ENCODE measurements at places on chromosomes 3 and 15.
A peak's percentile ranks its signal among the peaks of the same experiment; 100 is the strongest.

DNA sequence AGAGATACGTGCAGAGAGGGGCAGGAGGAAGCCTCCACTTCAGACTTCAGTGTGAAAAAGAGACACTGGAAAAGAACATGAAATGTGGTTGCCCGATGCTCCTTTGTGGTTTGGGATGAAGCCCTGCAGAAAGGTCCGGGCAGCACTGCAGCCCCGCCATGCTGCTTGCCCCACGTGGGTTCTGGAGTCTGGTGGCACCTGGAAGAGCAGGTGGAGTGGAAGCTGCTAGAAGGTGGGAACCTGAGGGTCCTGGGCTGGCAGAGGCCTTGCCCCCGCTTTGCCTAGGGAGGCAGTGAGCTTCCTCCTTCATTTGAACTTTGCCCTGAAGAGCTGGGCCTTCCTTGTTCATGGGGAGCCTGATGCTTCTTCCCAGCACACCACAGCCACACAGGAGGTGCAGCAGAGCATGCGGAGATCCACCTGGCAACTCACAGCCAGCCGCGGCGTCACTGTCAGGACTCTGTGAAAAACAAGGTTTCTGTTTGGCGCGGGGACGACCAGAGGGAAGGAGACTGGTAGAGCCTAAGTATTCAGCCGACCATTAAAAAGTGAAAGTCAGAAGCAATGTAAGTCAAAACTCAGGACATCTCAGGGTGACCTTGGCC lies 59.0 kb downstream of the APBA2 start:
- DNase-seq, result no peak

DNA sequence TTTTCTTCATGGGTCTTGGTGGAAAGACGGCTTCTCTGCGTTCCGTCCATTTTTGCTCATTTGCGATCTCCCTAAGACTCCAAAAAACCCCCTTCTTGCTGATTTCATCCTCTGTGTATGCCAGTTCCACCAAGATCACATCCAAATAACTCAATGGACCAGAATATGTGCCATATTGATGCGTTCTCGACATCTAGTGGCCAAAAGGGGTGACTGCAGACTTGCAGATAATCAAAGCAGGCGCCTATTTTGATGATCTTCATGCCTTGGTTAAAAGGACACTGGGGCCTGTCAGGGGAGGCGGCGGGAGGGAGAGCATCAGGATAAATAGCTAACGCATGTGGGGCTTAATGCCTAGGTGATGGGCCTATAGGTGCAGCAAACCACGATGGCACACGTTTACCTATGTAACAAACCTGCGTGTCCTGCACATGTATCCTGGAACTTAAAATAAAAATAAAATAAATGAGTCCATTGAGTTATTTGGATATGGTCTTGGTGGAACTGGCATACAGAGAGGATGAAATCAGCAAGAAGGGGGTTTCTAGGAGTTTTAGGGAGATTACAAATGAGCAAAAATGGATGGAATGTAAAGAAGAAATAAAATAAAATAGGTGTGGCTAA lies 104.2 kb upstream of the RAD18 start:
- peak; percentile 36 for DNase-seq

DNA sequence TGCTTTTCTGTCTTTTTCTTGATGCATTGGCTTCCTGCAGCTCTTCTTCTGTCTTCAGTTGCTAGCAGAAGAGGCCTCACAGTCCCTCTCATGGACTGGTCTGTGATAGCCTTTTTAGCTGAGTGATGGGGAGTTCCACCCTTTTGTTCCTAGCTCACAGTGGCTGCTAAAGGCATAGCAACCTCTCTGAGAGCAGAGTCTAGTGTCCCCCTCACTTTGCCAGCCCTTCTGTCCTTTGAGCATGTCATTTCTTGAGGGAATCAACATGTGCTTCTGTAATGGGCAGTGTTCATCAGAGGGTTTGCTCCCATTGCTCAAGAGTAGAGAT lies 44.4 kb downstream of the GAP43 start:
- no peak for DNase-seq

DNA sequence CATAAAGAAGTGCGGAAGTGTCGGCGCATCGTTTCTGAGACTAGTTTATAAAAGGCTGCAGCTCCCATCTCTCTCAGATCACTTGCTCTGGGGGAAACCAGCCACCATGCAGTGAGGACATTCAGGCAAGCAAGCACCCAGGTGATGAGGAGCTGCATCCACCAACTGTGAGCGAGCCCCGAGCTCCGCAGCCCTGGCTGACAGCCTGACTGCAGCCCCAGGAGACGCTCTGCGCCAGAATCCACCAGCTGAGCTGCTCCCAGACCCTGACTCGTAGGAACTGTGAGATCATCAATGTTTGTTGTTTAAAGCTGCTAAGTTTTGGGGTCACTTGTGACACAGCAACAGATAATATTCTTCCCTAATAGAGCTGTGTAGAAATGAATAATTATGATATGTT lies 5.0 kb upstream of the TM2D3 start:
- no peak for DNase-seq

GRCh38 chr3:144129536-144130214 lies 158.1 kb downstream of the DIPK2A start:
- DNase-seq, result no peak

GRCh38 chr15:38058596-38059075 lies 124.2 kb downstream of the TMCO5A start:
- no peak for DNase-seq

GRCh38 chr3:37924453-37924852 lies 62.8 kb downstream of the CTDSPL start:
- no peak for DNase-seq

DNA sequence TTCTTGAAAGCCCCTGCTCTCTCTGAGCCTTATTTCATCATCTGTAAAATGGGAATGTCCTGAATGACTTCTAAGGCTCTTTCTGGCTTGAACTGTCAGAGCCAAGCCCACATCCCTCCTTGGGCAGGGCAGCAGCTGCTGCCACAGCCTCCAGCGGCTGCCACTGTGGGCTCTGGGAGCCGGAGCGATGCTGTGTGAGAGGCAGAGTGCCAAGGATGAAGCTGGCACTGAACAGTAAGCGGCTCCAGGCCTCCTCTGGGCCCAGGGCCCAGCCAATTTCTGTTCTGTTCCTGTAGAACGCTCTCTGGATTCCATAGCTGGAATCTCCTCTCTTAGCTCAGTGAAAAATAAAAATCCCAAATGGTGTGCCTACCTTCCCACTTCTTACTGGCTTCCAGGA lies 4.4 kb downstream of the CPLX3 start:
- peak; percentile 44 for DNase-seq

- DNase-seq, result no peak
Observed at GRCh38 chr3:18345015-18345367, 80.1 kb downstream of the SATB1 start.

DNA sequence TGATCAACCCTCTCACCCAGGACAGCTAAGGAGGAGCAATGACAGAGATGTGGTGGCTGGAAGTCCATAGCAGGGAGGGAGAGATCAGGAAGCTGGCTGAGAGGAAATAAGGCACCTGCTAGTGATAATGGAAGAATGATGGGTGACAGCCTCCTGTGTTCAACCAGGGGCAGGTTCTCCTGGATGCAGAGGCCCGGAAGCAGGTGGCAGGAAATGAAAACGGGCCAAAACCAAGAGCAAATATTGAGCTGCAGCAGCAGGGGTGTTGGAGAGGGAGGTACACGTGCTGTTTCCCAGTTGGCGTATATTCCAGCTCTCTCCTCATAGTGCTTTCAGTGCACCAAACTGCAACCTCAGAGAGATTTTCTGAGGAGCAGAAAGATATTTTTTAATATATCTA lies 213.4 kb upstream of the TBL1XR1 start:
- DNase-seq, result no peak

GRCh38 chr3:138351916-138352550 lies 3.7 kb downstream of the MRAS start:
- DNase-seq, result no peak

GRCh38 chr3:124126436-124127023 lies 134.6 kb upstream of the ROPN1 start:
- DNase-seq, result no peak

GRCh38 chr3:355622-356021 lies 159.1 kb downstream of the CHL1 start:
- DNase-seq, result no peak

- no peak for DNase-seq
Observed at GRCh38 chr3:86958534-86958933, 32.4 kb downstream of the VGLL3 start.

- DNase-seq, result peak; percentile 33
Observed at GRCh38 chr15:32671339-32672325, 30.1 kb downstream of the SCG5 start.

GRCh38 chr15:80985981-80986380 lies 3.6 kb downstream of the MESD start:
- DNase-seq, result no peak

GRCh38 chr3:18806633-18807032 lies 341.7 kb upstream of the KCNH8 start:
- DNase-seq, result no peak

GRCh38 chr3:158659454-158660237 lies 12.8 kb downstream of the LXN start:
- DNase-seq, result no peak

DNA sequence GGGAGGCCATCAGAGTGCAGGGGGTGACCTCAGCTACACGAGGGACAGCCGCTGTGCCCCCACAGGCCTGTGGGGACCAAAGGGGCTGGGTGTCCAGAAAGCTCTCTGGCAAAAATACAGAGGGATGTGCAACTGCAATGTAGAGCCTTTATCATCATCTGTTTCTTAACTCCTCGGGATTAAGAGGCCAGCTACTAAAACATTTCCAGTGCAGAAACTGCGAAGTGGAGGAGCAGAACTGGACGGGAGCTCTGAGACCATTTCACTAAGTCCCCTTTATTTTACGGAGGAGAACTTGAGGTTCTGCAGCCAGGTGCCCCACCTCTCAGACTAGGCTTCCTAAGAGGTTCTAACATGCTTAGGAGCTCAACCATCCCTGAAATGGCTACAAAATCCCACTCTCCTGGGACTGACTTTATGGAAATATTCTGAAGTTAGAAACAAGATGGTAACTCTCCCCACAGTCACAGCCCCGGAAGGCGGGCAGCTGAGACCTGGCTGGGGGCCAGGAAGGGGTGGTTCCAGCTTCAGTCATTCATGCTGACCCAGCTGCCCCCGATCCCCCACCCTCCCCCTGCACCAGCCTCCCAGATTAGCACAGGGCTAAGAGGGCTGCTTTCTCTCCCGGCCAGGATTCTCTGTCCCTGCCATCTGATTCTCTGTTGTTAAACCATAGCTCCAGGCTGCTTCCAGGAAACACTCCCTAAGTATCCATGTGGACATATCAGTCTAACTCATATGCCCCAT lies 40.3 kb downstream of the UMPS start:
- DNase-seq, result peak; percentile 40

DNA sequence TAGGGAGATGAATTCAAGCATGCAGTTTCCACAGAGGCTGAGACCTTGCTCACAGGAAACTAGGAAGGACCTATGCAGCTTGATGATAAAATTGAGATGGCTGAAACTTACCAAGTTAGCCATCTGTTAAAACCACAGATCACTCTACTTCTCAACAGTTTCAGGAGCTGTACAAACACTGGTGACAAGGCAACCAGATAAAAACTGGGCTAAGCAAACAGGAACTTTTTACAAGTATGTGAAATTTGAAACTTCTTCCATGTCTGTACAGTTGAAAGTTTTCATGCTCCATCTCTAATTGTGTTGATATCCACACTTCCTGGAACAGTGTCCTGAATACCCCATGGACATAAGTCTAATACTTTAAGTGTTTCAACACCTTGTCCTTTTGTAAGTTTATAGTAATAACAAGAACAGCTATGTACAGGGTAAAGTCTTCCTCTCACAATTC lies 78.2 kb downstream of the FAIM start:
- DNase-seq, result no peak
